Stimulated activated CD4-positive, alpha-beta T cell treated with anti-CD3 and anti-CD28 coated beads, Interleukin-1b, Interleukin-23, amount 100 ng/mL, for 48 hours (primary cell): ENCODE measurements at places on chromosomes 12 and 14.

GRCh38 chr14:94934276-94934810 lies 164.4 kb upstream of the GSC start:
- no peak for DNase-seq

DNA sequence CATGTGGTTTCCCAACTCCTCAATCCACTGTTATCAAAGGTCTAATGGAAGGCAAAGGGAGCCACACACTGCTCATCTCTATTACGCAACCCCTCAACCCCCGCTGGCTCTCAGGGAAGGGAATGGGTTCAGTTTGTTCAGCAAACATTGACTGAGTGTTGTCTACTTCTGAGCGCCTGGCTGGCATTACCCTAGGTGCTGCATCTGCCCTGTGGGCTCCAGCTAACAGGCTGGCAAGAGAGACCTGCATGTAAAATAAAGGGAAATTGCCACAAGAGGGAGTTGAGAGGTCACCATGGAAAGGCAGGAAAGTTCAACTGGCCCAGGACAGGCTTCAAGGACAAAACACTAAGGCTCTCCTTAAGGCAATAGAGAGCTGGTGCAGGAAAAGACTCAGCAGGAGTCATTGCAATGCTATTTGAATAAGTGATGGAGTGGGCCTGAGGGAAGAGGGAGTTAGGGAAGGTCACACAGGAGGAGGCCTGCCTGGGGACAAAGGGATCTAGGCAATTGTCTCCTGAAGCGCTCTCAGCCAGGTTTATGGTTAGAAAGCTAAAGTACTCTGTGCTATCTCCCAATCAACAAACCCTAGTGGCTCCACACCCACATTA lies 5.5 kb upstream of the ZNF740 start:
- DNase-seq = no peak

DNA sequence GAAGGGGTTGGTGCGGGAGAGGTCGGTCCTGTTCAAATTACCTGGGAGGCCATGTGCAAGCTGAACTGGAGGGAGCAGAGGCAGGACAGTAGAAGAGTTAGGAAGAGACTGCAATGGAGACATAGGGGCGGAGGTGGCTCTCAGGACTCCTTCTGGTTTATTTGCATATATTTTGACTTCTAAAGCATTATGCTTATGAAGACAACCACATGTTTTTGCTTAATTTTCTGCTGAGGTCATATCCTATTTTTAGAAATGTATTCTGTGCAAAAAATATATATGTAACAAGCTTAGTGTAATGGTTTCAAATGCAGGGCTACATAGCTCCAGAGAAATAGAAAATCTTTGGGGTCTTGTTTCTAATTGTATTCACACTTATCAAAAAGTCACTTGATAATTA lies 137.0 kb upstream of the MDM1 start:
- DNase-seq = no peak

DNA sequence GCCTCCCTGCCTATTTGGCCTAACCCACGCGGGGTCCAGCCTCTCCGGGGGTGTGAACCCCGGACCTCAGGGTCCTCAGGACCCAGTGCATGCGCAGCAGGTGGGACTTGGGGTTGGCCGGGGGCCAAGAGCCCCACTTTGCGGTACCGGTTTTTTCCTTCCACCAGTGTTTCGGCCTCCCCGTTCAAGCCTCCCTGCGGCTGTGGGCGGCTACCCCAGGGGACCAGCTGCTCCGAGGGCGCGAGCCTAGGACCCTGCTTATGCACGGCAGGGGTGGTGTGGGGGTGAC lies 327.3 kb downstream of the ALG10 start:
- no peak for DNase-seq

DNA sequence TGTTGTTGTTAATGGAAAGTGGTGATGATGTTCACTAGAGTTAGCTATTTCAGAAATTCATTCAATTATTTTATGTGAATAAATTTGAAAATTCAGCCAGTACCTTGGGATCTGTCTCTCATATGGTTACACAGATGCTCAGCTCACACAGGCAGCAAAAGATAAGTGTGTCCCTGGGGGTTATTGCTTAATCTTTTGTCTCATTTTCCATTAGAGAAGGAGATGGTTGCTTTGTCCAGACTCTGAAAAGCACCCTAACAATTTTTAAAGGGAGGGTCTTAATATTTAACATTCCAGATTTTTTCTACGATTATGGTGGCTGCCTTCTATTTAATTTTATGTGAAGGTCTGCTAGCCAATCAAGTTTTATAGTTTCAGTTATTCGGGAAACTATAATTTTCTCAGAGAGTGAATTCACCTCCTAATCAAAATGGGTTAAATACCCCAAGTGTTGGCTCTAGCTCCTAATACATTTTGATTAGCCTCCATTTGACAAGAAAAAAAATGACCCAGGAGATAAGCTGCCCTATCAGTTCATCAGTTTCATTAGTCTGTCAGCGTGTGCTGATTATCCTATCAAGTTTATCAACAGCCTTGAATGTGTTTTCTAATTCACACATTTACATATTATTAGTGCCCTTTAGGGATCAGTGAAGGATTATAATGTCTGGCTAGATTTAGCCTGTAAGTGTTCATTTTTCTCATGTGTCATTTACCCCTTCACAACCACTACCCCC lies 282.1 kb downstream of the TMTC2 start:
- no peak for DNase-seq

DNA sequence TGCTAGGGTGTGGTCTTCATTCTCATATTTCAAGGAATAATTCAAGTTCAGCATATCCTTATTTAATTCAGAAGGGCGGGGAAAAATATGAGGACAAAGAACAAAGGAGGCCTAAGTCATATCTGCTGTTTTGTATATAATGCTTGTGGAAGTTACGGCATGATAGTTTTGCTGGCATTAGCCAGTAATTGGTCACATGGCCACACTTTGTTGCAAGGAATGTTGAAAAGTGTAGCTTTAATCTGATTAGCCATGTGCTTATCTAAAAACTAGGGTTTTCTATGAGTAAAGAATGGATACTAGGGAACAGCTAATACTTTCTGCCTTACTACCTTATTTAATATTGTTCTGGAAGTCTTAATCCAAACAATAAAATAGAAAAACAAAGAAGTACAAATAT lies 34.4 kb upstream of the E2F7 start:
- DNase-seq = no peak

GRCh38 chr14:105074601-105075053 lies 9.4 kb upstream of the GPR132 start:
- DNase-seq = no peak

- DNase-seq = no peak
Measured at GRCh38 chr12:32896432-32897280, at the start of gene PKP2. TSS of gene PKP2 (minus strand) at chr12:32896777. CDS start at chr12:32896731, 46 bp downstream.

DNA sequence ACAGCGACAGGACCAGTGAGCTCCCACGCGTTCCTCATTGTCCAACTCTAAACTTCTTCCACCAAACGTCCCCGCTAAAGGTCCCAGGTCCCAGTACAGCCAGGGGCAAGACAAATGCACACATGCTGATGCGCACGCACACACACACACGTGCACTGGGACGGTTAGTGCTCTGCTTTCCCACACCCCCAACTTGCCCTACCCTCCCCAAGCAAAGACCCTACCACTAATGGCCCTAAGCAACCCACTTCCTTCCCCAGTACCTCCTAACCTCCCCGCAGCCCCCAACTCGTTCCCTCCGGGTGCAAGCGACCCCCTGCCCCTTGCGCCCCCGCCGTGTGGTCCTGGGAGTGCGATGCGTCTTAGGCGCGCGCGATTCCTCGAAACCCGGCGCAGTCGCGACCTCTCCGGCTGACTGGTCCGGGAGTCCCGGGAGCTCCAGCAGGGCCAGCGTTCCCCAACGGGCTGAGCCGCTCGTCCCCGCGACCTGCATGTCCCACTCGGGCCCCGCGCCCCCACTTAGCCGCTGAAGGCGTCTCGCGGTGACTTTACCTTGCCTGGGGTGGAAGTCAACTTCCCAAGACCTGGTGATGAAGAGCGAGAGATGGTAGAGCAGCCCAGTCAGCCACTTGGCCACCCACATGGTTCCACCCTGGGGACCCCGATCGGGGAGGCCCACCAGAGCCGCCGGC lies 578 bp downstream of the ADAMTS20 start:
- DNase-seq = no peak

- peak; percentile 30 for DNase-seq
Measured at GRCh38 chr12:46266382-46266791, 2.5 kb downstream of the SLC38A1 start.

GRCh38 chr14:25003537-25003936 lies 46.4 kb downstream of the STXBP6 start:
- DNase-seq = no peak

DNA sequence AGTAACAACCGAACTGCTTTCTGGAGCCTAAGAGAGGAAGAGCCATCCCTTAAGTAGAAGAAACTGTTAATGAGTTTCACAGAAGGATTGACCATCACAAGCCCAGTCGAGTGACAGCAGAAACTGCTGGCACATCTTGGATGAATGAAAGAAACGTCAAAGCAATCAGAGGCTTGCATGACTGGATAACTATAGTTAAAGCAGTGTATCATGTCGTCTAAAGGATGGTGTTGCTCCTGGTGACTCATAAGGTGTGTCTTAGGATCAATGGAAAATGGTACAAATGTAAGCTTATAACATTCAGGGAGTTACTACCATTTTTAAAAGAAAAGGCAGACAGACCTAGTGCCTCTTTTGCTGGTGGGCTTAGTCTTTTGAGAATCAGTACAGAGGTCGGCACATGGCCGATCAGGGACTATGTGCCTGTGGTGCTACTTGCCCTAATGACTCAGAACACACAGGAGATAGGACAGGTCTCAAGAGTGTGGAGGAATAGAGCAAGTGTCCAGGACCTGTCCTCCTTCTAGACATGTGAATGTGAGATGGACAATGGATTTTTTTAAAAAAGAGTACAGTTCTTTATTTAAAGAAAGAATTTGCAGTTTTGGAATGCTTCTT lies 55.7 kb downstream of the TMX1 start:
- DNase-seq = no peak

GRCh38 chr12:69338936-69339335 lies 9.2 kb upstream of the LYZ start:
- DNase-seq = no peak

DNA sequence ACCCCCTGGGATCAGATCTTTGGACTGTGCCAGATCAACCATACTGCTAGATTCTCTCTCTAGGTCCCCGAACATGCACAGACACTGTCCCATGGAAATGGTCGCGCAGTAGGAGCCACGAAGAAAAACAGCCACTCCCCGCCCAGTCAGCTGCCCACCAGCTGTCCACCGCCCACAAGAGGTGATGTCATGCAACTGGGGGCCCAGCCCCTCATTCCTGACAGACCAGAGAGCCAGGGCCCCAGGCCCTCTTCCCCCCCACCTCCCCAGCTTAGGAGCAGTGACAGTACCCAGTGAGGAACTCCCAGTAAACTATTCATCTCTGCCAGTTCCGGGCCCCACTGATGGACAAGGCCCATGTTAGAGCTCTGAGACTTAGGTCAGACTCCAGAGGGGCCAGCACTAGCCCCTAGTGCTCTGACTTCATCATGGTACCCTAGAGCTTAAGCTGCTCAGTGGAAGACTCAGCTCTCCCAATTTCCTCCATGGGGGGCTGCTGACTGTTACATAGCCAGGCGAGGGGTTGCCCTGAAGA lies 3.7 kb upstream of the TAMALIN start:
- DNase-seq = no peak

GRCh38 chr12:2895051-2895451 lies 4.4 kb downstream of the TULP3 start:
- DNase-seq = no peak

DNA sequence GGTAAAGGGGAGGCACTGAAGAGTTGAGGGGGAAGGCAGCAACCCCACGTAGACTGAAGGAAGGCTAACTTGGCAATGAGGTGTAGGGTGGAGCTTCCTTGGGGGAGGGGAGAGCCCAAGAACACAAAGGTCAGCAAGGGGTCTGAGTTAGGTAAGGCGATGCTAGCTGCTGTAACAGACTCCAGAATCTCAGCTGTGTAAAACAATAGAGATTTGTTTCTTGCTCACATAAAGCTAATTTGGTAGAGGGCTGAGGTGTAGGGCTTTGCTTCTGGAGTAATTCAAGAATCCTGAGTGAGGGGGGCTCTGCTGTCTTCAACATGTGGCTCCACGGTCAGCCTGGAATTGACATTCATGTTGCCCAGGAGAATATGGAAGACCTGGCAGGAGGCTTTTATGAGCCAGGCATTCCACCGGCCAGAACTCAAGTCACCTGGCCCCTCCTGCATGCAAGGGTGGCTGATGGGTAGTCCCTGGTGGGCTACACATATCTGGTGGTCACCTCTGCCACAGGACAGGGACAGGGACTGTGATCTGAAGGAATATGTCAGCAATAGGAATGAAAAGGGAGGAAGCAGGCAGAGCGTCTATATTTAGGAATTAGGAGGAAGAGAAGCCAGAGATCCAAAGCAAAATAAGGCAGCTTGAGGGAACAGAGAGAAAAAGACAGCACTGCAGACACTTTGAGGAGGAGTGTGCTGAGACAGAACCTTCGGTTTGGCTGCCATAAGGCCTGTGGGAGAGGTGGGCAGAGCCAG lies 153.7 kb downstream of the ZFP36L1 start:
- no peak for DNase-seq

- DNase-seq = no peak
Measured at GRCh38 chr12:122593910-122594309, 66.9 kb downstream of the KNTC1 start.

GRCh38 chr12:130460611-130461446 lies 123.1 kb downstream of the PIWIL1 start:
- DNase-seq = no peak
